Foreskin melanocyte (primary cell): ENCODE measurements at places on chromosomes 5 and 9.

- DNase-seq, result no peak
These were observed 28.8 kb downstream of the PDE8B start for GRCh38 chr5:77239126-77239741.

GRCh38 chr9:134689321-134690181 lies 47.9 kb downstream of the COL5A1 start:
- DNase-seq, result peak; percentile 11

GRCh38 chr5:922436-923280 lies 30.0 kb downstream of the TRIP13 start:
- no peak for DNase-seq

- DNase-seq, result no peak
These were observed 9.0 kb downstream of the NRARP start for GRCh38 chr9:137293094-137293481.

GRCh38 chr9:21023861-21024260 lies 7.6 kb downstream of the HACD4 start:
- DNase-seq, result no peak

DNA sequence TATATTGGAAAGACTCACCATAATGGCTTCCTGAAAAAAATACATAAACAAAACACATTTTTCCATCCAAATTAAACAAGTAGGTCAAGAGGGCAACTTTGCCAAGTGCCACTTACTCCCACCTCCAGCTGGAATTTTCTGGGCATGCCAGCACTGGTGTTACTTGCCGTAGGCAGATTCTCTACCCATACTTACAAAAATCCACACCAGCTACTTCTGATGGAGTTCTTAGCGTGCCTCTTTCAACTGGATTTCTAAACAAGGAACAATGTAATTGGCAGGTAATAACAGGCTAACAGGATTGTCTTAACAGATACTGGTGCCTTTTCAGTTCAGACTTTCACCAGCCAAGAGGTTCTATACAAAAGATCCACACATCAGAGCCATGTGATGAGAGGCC lies 301.4 kb downstream of the MLLT3 start:
- DNase-seq, result no peak

DNA sequence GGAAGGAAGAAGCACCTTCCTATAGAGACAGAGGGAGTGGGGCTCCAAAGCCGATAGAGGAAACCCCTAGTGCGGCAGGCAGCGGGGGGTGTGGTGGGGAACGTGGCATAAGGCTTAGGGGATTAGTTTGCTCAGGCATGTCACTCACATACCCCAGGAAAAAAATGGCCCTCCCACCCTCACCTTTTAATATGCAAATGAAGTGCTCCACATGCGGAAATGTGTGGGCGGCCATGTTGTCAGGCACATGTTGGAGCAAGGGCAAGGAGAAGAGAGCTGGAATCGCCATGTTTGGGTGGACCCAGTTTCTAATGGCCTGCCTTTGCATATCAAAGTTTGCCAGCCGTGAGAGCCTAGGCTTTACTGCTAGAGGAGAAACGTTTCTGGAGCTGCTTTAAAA lies 758.8 kb downstream of the NR2F1-AS1 start:
- no peak for DNase-seq

- DNase-seq, result peak; percentile 11
These were observed 265.0 kb upstream of the FAM174A start for GRCh38 chr5:100270023-100270771.

DNA sequence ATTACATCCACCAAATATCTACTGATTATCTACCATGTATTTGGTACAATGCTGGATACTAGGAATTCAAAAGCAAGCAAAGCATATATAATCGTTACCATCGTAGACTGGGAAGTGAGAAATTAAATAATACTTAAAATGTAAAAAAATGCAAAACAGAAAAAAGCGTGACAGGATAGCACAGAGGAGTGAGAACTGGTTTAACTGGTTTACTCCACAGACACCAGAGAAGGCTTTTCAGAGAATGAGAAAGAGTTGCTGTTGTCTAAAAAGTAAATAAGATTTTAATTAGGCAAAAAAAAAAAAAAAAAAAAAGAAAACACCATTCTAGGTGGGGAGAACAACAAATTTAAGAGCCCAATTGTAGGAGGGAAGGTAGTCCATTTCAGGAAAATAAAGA lies 657.9 kb upstream of the ST8SIA4 start:
- no peak for DNase-seq

DNA sequence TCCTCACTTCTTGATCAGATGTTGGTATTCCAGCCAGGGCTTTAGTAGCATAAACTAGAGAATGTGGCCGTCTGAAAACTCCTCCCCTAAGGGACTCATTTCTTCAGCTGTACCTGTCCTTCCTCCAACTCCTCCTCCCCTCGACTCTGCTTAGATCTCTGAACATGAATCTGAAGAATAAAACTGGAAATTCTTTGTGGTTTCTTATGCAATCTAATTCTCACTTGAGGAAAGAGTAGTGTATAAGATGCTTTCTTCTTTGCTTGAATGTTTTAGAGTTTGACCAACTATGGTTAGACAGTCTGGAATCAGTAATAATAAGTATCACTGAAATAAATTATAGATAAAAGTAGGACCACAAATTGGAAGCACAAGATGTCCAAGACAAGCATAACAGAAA lies 128.5 kb downstream of the LRRC70 start:
- no peak for DNase-seq

GRCh38 chr5:55572600-55572999 lies 37.8 kb upstream of the PLPP1 start:
- no peak for DNase-seq

DNA sequence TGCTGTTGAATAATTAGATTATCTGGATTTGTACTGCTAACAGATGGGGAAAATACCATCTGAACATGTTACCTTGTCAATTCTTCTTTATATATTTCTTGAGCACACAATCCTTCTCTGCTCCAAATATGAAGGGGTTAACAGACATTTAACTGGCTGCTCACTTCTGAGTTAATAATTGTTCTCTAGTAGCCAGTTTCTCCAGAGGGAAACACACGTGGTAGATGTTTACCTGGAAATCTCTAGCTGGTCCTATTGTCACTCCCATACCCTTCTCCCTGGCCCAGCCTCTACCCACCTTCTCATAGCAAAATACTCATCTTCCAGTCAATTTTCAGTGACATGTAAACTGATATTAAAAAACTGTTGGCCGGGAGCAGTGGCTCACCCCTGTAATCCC lies 101.5 kb upstream of the ZNF462 start:
- DNase-seq, result no peak

DNA sequence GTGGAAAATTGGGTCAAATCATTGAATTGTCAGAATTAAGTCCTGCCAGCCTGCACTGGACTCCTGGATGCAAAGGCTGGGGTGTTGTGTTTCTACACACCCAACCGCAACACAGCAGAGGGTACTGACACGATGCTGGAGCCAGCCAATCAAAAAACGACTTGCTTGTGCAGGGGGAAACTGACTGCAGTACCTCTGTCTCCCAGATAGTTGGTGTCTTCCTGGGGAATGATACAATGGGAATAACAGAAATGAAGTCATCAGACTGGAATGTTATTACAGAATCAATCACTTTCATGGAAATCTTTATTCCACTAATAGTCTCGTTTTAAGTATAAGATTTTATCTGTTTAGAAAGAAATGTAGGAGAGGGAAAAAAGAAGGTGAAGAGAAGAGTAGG lies 330.3 kb downstream of the MLLT3 start:
- DNase-seq, result no peak

GRCh38 chr5:166354332-166354731 lies 1937.1 kb upstream of the WWC1 start:
- no peak for DNase-seq

DNA sequence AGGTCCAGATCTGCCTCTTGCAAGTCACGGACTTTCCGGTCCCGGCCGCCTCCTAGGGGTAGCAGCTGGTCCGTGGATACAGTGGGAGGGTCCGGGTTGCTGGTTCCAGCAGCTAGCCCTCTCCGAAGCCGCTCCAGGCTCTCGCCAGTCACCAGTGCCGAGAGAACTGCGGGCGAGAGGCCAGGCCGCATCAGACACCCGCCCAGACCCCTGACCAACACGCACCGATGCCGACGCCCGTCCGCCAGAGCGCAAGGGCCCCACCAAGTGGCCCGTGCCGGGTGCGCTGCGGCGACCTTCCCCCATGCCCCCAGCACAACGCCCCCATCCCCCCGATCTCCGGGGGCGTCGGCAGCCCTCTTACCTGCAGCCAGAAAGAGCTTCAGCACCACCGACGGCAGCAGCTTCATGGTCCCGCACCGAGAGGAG lies 470 bp downstream of the HBEGF start:
- peak; percentile 28 for DNase-seq

DNA sequence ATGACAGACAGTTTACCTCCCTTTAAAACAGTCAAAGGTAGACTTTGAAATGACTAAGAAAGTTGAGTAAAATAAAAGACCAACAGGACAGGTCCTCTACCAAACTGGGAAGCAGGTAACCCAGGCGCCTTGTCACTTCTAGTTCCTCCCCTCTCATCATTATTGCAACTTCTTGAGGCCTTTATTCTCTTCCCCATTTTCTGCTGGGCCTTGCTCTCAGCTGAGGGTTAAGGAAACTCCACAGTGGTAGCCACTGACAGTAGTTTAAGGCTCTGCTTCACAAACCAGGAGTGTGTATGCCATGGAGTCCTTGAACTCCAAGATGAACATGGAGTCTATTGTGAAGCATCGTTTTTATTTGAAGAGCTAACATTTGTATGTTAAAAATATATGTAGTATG lies 36.9 kb upstream of the TCERG1 start:
- DNase-seq, result no peak

DNA sequence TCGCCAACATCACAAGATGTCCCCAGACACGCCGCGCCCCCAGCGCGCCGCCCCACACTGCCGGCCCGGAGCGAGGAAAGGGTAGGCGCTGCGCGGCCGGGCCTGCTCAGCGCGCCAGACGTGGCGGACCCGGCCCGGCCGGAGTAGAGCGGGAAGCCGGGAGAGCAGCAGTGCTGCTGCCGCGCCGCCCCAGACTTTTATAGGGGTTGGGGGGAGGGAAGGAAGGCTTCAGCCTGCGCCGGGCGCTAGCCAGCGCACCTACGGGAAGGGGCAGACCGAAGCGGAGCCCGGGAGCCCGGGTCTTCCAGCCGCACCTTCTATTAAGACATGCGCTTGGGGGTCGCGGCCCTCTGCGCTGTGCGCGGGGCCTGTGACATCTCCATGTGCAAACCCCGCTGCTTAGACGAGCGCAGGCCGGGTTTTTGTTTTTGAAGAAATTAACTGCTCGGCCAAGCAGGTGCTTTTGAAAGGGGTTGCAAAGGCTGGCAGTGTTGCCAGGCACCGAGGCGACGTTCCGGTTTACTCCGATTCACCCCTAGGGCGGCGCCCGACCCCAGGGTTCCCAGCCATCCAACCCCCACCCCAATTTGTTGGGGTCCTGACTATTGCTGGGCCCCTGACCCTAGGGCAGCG lies 353 bp upstream of the PAX5 start:
- DNase-seq, result no peak

GRCh38 chr9:94514722-94515121 lies 40.2 kb upstream of the PCAT7 start:
- no peak for DNase-seq

- no peak for DNase-seq
These were observed 205.5 kb downstream of the MEF2C start for GRCh38 chr5:88677376-88677895.

DNA sequence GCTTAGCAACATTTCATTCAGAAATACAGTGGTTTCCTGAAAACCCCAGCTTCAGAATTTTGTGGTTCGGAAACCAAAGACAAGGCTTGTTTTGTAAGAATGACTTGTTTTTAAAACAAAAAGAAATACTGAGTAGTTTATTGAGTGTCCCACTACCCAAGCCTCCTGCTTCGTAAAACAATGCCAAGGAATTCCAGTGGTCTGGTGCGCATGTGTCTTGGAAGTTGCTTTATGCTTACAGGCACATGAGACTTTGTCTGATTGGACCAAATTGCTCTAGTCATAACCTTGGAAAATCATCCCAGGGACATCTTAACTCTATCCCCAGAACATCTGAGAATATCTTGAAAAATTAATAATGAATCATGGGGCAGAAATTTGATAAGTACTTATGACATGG lies 77.1 kb upstream of the FST start:
- DNase-seq, result peak; percentile 35

- DNase-seq, result no peak
These were observed 159.6 kb downstream of the TLE4 start for GRCh38 chr9:79731171-79731890.

- no peak for DNase-seq
These were observed 227.8 kb downstream of the NSG2 start for GRCh38 chr5:174273325-174273724.

DNA sequence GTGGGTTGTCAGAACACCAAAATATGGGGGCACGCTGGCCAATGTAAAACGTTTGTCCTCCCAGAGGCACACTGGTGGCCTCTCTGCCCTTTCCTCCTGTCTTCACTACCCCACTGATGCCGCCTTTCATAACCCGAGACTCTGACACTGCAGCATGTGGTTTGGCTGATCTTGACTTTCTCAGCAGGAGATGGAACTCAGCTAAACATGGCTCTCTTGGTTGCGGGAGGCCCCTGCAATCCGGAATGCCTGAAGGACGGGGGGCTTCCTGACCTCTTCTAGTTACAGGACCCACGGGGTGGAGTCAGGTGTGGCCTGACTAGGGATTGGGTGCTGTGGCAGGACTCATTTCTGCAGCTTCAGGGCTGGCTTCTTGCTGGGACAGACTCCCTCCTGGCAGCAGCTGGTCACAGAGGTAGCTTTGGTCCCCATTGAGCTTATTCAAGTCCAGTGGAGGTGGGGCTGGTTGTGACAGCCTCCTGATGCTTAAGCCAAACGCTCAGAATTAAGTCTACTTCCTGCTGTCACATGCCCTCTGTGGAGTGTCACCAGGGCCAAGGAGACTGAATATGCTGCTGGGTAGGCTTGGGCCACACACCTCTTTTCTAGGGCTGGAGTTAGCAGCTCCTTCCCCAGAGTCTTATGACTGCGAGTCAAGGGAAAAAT lies 44.2 kb downstream of the NXNL2 start:
- no peak for DNase-seq

DNA sequence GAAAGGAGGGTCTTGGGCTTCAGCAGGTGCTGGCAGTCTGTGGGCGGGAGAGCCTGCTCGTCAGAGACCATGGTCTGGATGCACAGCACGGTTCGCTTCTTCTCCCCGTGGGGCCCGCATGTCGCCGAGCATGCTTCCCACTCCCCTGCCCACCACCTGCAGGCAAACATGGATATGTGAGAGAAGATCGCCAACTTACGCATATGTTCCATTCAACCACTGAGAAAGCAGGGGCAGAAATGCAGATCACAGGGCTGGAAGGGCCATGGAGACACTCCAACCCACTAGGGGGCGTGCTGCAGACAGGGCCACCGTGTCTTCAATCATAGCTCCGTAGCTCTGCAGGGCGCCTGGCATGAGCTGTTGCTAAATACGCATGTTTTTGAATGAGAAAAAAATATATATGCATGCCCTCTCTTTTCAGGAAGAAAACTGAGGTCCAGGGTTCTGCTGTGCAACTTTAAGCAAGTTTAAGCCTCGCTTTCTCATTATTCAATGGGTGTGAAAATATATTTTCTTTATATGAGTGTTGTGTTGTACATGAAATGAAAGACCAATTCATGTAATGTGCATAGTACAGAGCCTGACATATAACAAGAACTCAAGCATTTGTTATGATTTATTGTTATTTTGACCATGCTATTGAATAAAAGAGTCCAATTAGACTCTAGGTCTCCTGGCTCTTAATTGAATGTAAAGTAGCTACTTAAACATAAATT lies 148.0 kb downstream of the TARS1 start:
- DNase-seq, result no peak
